HepG2 (cell line): ENCODE measurements at places on chromosomes 12 and 14.

DNA sequence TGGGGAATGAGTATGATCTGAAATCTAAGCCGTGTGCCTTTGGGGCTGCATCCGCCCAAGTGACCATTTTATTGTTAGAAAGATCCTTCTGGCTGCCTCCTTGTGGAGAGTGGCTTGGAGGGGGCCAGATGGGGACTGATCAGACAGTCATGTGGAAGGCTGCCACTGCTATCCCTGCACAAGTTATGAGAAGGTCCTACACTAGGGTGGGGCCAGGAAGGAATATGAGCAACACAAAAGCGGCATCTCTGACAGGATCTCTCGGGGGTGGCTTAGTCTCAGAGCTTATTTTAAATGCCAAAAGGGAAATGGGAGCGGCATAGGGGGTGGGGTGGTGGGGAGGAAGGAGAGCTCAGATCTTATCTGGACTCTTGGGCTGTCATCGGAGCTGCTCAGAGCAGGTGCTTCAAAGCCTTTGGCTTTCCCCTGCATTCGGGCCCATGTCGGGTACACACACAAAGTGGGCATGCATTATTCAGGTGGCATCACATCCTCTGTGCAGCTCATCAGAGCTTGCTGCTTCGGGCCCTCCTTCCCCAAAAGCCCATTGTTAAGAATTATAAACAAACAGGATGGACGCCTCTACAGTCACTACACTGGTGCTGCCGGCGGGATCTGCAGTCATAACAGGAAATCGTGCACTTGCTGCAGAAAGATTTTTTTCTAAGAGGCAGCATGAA is 805.4 kb downstream of the VRK1 start:
- DNase-seq: no peak

- DNase-seq: no peak
Measured at GRCh38 chr14:101108579-101109346, 205.2 kb upstream of the RTL1 start.

DNA sequence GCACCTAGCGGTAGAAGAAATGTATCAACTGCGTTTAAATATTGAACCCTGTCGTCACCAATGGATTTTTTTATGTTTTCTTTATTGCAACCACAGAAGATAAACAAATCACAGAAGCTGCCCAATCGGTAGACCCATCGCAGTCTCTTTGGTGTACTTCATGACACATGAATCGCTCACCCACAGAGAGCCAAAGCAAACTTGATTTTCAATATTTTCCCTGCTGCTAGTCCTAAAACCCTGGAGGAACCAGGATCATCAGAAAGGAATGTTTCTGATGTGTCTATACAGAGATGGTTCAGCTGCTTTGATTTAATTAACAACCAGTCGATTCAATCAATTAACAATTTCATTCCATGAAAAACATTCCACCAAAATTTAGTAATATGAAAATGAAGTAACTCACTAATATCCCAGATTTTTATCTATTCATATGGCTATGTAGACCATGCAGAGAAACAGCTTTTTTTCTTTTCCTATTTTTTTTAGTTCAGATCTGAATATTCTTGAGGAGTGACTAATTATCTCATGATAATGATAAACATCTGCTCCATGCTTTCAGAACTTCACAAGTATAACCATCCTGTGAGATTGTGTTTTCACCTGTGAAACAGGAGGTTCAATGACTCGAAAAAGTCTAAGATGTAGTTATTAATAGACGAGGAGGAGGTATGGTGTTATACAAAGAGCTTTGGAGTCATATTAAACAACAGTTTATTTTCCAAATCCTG is 46.1 kb downstream of the DIO2 start:
- DNase-seq: no peak

DNA sequence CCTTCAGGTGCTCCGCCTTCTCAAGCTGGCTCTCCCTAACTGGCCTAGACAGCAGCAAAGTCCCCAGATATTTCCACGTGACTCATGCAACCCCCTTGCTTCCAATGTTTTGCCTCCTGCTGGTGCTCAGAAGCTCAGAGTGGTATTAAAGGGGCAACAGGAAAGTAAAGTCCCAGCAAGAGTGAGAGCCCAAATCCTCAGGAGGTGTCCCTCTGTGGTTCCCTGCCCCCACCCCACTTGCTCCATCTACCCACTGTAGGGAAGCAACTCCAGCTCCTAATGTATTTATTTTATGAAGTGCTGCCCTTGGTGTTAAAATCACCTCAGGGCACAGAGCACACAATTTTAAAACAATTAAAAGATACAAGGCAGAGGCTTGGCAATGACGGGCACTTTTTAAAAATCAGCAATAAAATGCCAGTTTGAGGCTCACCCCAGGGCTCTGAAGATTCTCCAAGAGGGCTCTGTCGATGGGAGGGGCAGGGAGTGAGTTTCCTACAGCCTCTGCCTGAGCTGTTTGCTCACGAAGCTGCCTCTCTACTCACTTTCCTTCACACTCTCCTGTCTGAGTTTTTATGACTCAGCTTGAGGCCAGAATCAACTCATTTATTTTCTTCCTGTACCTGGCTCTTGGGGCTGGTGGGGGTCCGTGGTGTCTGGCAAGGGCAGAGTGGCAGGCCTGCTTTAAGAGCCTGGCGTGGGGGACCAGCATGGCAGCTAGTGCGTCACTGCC is 81.9 kb upstream of the MAX start:
- no peak for DNase-seq

GRCh38 chr12:9606247-9606646 is 1.5 kb downstream of the KLRB1 start:
- no peak for DNase-seq

DNA sequence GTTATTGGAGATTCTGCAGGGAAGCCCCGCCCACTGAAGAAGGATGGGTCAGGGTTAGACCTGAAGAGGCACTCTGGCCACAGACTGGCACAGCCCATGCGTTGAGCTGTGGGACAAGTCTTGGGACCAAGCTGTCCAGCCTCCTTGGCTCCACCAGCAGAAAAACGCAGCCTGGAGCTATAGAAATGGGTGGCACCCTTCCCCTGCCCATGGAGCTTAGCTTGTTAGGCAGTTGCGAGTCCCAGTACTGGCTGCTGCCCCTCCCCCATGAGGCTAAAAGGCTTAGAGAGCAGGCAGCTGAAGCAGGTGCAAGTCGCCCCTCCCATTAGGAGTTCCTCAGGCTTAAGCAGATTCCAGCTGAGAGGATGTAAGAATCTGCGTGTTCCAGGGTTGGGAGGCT is 1124.0 kb upstream of the TMEM132C start:
- DNase-seq: no peak

GRCh38 chr12:53955036-53955775 is 503 bp downstream of the HOXC12 start:
- no peak for DNase-seq

DNA sequence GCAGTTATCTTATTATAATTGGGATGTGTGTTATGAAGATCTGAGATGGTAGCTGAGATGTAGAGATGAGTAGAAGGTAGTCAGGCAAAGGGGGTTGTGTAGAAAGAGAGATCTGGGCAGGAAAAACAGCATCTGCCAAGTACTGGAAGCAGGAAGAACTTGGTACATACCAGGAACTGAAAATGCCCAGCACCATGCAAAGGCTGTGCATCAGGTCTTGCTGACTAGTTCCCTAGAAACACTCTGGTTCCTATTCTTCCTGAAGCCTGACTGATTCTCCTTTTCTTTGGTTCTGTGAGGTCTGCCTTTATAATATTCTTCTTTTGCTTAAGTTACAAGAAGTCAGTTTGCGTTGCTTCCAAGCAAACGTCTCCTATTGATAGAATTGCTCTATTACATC is 6.7 kb upstream of the NFATC4 start:
- no peak for DNase-seq

GRCh38 chr14:94665121-94665520 is 52.9 kb downstream of the SERPINA3 start:
- DNase-seq: no peak

GRCh38 chr14:45254771-45255170 is 1.8 kb upstream of the MIS18BP1 start:
- DNase-seq: no peak

GRCh38 chr12:66144791-66145754 is 14.5 kb upstream of the LLPH start:
- DNase-seq: peak; percentile 69

DNA sequence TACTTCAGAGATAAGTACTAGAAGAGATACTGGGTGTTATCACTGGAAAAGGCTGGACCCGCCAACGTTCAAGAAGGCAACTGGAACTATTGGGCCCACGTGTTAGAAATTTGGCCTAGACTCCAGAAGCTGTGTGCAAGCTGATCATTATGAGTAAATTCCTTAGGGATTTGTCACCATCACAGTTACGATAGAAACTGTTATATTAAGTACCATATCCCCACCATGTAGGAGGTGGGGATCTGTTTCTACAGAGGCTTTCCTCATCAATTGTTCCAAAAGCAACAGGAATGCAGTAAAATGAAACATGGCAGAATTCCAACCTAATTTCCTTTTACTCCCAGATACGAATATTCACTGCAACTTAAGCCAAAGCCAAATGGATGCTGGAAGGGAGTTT is 170.7 kb downstream of the NOVA1 start:
- no peak for DNase-seq

DNA sequence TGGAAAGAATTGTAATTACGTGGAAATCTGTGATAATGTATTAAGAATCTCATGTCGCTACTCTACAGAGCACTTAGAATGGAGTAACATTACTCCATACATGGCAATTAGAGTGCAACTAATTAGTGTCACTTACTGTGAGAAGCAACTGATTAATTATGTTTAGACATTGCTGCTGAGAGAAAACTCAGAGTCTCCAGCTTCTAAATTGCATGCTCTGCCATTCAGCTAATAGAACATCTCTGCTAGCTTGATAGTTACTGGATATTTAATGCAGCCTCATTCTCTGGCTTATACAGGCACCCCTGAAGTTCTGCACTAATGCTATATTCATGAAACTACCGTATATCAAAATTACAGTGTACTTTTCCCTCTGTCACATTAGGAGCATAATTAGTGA is 338.4 kb downstream of the ADAMTS20 start:
- no peak for DNase-seq

DNA sequence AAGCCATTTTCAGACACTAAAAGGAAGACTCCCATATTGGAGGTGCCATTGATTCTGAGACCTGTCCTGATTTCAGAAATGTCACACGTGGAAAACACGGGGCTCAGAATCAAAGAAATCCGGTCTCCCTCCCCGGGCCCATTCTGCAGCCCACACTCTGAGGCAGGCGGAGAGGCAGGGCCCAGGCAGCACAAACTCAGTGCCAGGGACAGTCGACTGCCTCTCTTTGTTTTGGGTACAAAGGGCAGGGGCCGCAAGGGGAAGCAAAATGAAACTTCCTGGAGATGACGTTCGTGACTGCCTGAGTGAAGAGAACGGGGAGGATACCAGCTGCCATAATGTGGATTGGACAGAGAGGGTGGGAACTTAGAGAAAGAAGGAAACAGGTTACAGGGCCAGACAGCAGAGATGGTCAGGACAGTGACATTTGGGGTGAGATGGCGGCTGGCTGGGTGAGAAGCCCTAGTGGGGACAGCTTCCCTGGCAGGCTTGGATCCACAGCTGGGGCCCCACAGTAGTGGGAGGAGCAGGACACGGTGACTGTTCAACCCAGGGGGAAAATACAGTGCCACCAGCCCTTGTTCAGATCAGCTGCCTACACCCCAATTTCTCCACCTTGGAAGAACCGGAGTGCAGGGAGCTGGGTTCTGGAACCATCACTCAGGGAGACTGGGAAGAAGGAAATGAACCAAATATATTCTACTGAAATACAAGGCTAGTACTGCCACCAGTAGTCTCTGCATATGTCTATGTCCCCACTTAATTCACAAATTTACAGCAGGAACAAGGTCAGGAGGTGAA is 8.1 kb downstream of the GAPDH start:
- DNase-seq: peak; percentile 94

GRCh38 chr12:109099431-109100020 is 2.1 kb downstream of the UNG start:
- no peak for DNase-seq

DNA sequence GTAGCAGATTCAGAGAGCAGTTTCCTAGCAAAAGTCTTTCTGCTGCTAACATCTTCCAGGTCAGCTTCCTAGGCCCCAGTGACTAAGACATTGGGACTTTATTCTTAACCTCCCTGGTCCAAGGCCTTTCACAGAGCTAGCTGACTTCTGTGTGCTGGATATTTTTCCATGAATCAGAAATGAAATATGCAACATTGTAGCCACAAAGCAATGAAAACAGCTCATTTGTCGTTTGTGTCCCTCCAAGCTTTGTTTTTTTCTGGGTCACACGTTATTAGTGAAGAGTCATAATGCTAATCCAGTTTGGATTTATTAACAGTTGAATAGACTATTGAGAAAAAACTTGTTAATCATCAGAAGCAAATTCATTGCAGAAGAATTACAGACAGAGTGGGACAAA is 82.4 kb downstream of the ARF6 start:
- no peak for DNase-seq

GRCh38 chr14:98665007-98665406 is 607.0 kb downstream of the BCL11B start:
- no peak for DNase-seq

DNA sequence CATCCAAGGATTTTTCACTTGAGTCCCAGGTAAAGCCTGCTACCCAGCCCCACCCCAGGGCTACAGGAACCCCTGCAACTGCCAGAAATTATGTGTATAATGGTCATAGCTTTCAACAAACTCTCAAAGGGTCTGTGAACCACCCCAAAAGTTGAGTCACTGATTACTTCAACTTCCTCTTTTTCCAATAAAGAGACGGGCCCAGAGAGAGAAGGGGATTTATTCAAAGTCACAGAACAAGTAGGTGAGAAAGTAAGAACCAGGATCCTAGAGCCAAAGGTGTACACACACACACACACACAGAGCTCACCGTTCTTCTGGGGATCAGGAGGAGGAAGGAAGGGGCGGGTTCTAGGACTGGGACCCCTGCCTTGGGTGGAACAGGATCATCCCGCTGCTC is 4.8 kb upstream of the ITPK1 start:
- DNase-seq: no peak

GRCh38 chr12:91565246-91565645 is 382.6 kb upstream of the DCN start:
- no peak for DNase-seq
